ENCODE measurements at places on chromosomes 12 and 14. TPM values are rescaled to one million over a fixed set of nuclear protein-coding genes. Genes with fewer than 3 reads are reported as not detected.

DNA sequence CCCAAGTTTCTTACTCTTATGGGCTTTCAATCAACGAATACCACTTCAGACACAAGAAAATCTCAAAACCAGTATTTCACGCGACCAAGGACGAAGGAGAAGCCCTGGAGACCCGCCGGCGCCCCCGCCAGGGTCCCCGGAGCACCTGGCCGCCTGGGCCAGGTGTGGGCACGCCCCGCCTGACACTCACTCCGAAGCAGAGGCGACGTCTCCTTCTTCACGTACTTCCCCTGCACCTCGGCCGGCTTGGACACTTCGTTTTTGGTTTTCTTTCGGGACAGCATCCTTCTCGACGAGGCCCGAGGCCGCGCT, 466 bp downstream of the SAV1 start:
- peak; percentile 58 for DNase-seq

The KRT78 gene
- total RNA-seq, result not detected

DNA sequence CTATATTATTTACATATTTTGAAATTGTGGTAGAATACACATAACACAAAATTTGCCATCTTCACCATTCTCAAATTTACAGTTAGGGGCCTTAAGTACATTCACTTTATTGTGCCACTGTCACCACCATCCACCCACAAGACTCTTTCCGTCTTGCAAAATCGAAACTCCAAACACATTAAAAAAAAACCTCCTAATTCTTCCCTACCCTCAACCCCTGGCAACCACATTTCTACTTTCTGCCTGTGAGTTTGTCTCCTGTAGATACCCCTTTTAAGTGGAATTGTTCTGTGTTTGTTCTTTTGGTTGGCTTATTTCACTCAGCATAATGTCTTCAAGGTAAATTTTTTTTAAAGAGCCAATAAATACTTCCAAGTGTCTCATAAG, 31.6 kb upstream of the AMIGO2 start:
- no peak for DNase-seq

The PTPRO gene
- total RNA-seq, result 0.75 TPM

The RND1 gene
- total RNA-seq, result 19.1 TPM

DNA sequence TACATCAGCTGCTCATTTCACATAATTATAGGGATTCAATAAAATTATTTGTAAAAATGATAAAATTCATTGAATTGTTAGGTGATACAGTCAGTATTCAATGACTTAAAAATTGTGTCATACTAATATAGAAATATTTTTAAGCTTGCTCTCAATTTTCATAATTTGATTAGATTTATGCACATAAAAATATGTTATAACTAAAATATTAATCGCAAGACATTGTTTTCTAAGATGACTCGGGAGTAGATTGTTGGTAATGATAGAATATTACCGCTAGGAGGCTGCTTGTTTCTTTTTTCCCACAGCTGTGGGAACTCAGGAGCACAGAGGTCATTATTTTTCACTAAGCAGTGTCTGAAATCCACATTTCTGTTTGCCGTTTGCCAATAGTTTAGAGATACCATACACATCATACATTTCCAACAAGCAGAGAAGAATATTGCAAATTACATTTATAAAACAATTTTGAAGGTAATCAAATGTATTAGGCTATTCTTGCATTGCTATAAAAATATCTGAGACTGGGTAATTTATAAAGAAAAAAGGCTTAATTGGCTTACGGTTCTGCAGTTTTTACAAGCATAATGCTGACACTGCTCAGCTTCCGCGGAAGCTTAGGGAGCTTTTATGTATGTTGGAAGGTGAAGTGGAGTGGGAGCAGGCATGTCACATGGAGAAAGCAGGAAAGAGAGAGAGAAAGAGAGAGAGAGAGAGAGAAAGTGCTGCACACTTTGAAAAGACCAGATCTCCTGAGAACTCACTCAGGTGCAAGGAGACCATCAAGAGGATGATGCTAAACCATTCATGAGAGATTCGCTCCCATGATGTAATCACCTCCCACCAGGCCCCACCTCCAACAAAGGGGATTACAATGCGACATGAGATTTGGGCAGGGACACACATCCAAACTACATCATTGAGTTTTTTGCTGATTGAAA, 9.2 kb downstream of the CD69 start:
- no peak for DNase-seq

DNA sequence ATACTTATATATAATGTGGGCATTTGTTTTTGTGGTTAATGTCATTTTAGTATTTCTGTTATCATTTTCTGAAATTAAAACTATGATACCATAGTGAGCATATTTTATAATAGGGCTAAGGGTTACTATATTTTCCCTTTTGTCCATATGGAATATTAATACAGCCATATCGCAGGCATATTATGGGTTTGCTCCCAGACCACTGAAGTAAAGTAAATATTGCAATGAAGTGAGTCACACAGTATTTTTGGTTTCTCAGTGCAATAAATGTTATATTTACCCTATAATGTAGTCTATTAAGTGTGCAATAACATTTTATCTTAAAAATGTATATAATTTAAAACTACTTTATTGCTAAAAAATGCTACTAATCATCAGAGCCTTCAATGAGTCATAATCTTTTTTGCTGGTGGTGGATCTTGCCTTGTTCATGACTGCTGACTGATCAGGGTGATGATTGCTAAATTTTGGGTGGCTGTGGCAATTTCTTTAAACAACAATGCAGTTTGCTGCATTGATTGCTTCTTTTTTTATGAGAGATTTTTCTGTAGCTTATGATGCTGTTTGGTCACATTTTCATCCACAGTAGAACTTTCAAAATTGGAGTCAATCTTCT, 1044.5 kb upstream of the NOVA1 start:
- DNase-seq, result no peak

The PLD4 gene
- 1.1 TPM for total RNA-seq

DNA sequence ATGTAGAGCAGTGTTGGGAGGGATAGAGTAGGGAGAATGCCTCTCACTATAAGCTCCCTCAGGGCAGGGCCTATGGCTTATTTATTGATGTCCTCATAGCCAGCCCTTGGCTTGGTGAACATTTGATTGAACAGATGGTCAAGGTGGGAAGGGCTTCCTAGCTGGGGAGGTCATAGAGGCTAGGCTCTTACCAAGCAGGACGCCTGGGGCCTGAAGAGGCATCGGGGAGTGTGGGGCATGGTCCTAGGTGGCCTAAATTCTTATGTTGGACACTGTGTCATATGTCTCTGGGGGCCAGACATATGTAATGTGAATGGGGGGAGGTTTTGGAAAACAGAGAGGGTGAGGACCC, 17.9 kb upstream of the KRT86 start:
- DNase-seq, result no peak

The GPR132 gene
- 3.3 TPM for total RNA-seq

DNA sequence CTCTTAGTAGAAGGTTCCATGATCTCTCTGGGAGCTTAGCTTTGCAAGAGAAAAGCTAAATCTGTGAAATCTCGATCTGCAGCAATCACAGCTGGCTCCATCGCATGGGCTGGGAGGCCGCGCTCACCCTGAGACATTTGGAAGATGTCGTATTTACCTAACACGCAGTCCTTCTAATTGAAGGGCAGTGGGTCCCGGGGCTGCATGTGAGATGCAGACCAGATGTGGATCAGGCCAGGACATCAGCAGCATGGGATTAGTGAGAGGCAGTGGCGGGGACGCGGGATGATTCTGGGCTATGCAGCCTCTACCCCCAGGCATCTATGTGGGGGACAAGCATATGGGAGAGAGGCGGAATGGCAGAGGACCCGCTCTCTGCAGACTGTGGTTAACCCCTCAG, 312.4 kb upstream of the RTL1 start:
- DNase-seq, result peak; percentile 3

DNA sequence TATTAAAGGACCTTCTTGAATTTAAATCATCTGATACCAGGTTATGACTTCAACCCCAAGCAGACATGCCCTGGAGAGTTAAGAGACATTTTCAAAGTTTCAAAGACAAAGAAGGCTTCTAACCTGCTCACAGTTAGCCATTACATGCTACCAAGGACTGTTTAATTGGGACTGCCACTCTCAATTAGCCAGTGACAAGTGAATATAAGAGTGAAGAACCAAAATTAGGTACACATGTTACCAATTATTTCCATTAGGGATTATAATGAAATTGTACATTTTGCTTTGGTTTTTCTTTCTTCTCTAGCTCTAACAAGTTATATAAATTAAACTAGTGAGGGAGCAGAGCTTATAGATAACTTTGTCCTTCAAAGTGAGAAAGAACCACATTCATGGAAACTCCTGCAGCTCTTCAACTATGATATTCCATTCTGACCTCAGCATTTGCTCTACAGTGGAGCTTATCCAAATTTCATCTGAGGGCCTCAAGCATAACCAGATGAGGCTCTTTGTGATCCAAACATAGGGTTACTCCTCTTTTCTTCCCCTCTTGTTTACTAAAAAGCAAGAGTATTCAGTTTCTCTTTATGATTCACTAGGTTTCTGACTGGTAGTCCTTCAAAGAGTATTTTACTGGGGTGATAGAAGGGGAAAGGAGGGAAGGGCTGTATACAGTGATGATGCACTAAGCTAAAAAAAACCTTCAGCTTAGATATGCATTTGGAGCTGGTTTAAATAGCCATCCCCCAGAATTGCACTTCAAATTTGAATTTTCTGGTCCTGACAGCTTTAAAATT, 91.3 kb downstream of the DUSP6 start:
- no peak for DNase-seq

- no peak for DNase-seq
Observed at GRCh38 chr14:103732868-103733620, 17.4 kb downstream of the ZFYVE21 start.

DNA sequence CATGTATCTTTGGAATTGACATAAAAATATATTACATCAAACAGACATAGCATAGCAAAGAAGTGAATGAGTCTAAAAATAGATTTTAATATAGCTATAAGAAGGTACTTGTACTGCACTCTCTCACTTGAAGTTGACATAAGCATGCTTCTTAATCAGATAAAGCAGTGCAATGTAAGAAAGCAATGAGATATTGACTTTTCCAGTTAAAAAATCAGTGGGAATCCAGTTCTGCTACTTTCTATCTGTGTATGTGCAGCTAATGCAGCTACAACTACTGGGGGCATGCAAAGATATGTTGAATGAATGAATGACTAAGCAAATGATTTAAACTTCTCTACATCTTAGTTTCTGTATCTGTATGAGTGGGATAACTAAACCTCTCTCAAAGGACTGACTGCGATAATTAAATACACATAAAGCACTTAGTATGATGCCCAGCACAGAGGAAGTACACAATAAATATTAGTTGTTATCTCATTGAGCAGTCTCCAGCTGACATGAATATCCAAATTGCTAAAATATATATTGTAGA, 10.3 kb downstream of the WASHC3 start:
- DNase-seq, result no peak

All from transverse colon (tissue), 4 donors.